Mesenteric fat pad (tissue), 1 donor: ENCODE measurements at places on chromosomes 6 and 20. TPM values are rescaled to one million over a fixed set of nuclear protein-coding genes. Genes with fewer than 3 reads are reported as not detected.
A peak's percentile ranks its signal among the peaks of the same experiment; 100 is the strongest.

DNA sequence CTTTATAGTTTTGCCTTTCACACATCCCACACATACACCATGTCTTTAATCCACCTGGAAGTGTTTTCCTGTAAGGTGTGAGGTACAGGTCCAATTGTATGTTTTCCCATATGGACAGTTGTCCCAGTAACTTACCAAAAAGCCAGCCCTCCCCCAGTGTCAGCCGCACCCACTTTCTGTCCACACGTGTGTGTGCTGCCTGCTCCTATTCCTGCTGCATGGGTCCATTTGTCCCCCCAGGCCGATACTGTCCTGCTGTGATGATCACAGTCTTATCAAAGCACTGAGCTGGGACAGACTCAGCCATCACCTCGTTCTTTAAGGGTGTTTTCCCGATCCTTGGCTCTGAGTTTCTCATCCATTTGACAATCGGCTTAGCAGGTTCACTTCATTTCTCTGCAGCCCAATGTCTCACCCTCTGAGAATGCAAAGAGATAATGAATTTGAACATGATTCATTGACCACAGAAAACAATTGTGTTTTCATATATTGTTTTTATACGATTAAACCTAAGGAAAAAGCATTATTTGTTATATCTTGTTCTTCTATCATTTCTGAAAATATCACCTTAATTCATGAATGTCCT is 9.6 kb downstream of the VSX1 start:
- DNase-seq: no peak

DNA sequence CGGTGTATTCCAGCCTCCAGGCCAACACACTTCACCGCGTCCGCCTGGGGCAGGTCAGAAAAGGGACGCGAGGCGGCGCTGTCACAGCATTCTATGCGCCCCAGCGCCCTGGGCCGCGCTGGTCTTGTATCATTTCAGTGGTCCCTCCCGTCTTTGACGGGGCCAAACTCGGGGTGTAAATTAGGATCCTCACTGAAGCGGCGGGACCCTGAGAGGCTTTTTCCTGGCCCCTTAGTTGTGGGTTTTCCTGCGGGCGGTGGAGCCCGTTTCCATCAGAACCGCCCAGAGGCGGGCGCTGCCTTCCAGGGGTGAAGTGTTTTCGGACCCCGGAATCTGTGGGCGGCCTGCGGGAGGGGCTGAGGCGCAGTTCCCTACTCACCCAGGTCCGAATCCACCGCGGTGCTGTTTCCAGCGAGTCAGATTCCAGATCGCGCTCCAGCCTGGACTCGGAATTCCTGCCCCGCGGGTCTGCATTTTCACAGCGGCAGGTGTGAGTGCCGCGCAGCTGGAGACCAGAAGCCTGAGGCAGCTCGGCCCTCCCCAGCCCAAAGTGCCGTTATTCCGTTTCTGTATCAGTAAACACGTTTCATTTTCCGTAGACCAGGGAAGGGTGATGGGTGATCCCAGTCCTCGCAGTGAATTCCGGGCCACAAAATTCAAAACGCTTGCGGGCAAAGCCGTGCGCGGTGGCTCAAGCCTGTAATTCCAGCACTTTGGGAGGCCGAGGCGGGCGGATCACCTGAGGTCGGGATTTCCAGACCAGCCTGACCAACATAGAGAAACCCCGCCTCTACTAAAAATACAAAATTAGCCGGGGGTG is 3.9 kb upstream of the MICB start:
- peak; percentile 96 for DNase-seq

GRCh38 chr20:8527998-8528723 is 396.1 kb downstream of the PLCB1 start:
- DNase-seq: no peak

GRCh38 chr6:15955484-15955883 is 173.4 kb upstream of the MYLIP start:
- DNase-seq: no peak

OR5V1 gene
- not detected for total RNA-seq

- DNase-seq: no peak
Observed at GRCh38 chr6:109285366-109285765, 96.9 kb downstream of the CD164 start.

- DNase-seq: no peak
Observed at GRCh38 chr6:139037490-139037889, 8.9 kb downstream of the ABRACL start.

GRCh38 chr6:43668151-43669028 is 19.2 kb downstream of the MRPS18A start:
- no peak for DNase-seq

- DNase-seq: no peak
Observed at GRCh38 chr6:109977791-109978173, 329 bp upstream of the GPR6 start.

DNA sequence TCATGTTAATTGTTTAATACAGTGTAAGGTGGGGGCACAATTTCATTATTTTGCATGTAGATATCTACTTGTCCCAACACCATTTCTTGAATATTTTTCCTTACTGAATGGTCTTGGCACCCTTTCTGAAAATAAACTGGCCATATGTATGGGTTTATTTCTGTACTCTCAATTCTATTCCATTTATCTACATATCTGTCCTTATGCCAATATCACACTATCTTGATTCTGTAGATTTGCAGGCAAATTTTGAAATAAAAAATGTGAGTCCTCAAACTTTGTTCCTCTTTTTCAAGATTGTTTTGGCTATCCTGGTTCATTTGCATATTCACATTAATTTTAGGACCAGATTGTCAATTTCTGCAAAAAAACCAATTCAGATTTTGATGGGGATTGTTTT is 34.8 kb downstream of the SCGN start:
- no peak for DNase-seq

TDRD6 gene
- total RNA-seq: 0.58 TPM

SMLR1 gene
- total RNA-seq: not detected

- DNase-seq: no peak
Observed at GRCh38 chr20:60299951-60300350, 341.7 kb downstream of the CDH26 start.

DNA sequence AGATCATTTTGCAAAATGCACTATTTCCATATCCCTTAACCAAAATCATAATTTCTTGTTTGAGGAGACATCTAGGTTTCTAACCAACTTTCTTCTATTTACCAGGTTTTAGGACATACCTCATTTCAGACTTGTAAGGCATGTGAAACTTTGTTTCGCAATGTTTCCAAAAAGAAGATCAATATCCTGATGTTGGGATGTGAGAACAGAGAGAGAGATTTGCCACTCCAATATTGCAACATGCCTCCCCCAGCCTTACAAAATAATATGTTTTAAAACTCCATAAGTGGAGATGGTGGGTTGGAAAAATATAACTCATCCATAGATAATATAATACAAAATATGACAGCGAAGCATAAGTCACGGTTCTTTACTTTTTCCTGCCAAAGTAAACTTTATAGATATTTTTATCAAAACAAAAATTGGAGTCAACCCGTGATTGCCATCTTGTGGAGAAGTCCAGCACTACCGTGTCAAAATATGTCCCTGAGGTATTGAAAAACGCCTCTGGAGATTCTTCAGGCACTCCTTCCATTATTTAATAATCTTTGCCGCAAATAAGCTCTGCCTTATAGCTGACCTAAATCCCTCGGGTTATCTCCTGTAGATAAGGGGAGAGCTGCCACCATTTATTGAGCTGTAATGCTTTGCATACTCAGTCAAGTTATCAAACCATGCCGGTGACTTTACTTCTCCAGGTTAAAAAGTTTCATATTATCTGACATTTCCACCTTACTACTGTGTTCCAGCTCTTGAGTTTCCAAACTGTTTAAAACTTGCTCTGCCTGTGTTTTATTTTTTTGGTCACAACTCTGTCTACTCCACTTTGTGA is 534.2 kb downstream of the HACE1 start:
- no peak for DNase-seq

GRCh38 chr6:136403110-136403980 is 113.7 kb upstream of the BCLAF1 start:
- no peak for DNase-seq

RAET1L gene
- total RNA-seq: not detected
